IMR-90 (cell line): ENCODE measurements at places on chromosomes 12 and 14. TPM values are rescaled to one million over a fixed set of nuclear protein-coding genes. Genes with fewer than 3 reads are reported as not detected.

- H3K4me1 ChIP-seq = no peaks in the 10 kb centered on the region
- H3K27ac ChIP-seq = no peak overlapping the region
- DNase-seq = no peak
- no peaks in the 10 kb centered on the region for H3K36me3 ChIP-seq
- no peak overlapping the region for H3K4me3 ChIP-seq
- no peaks in the 10 kb centered on the region for H3K27me3 ChIP-seq
Measured at GRCh38 chr14:95274279-95274678, 45.4 kb downstream of the CLMN start.

GRCh38 chr14:22179190-22179589, 409.8 kb downstream of the DAD1 start:
- H3K36me3 ChIP-seq = no peaks in the 10 kb centered on the region
- no peak overlapping the region for H3K4me3 ChIP-seq
- DNase-seq = peak; percentile 10
- no peak overlapping the region for H3K27ac ChIP-seq
- H3K27me3 ChIP-seq = no peaks in the 10 kb centered on the region
- H3K4me1 ChIP-seq = 0 out of 2 replicates have a peak, but pooled peaks cover 2% of the 10 kb centered on the region

GRCh38 chr12:43805149-43805859, 813 bp downstream of the TWF1 start:
- peak overlapping the region; percentile 91 for H3K27ac ChIP-seq
- H3K36me3 ChIP-seq = peaks cover 6% of the 10 kb centered on the region

DNA sequence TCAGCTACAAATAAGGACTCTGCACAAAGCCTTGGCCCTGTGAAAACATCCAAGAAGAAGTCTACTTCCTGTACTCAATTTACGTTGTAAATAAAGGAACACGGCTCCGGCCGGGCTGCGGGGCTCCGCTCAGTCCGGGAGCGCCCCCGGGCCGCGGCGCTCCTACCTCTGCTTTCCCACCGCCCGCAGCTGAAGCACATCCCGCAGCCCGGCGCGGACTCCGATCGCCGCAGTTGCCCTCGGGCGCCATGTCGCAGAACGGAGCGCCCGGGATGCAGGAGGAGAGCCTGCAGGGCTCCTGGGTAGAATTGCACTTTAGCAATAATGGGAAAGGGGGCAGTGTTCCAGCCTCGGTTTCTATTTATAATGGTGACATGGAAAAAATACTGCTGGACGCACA, 502.3 kb upstream of the FOXG1 start:
- no peaks in the 10 kb centered on the region for H3K36me3 ChIP-seq
- H3K27me3 ChIP-seq = no peaks in the 10 kb centered on the region
- H3K4me3 ChIP-seq = no peak overlapping the region
- no peaks in the 10 kb centered on the region for H3K4me1 ChIP-seq
- DNase-seq = no peak
- H3K27ac ChIP-seq = no peak overlapping the region

- H3K4me3 ChIP-seq = no peak overlapping the region
- peak; percentile 48 for DNase-seq
- H3K36me3 ChIP-seq = no peaks in the 10 kb centered on the region
- H3K4me1 ChIP-seq = no peaks in the 10 kb centered on the region
- no peaks in the 10 kb centered on the region for H3K27me3 ChIP-seq
- H3K27ac ChIP-seq = no peak overlapping the region
Measured at GRCh38 chr14:37343307-37344094, 145.8 kb downstream of the MIPOL1 start.

DNA sequence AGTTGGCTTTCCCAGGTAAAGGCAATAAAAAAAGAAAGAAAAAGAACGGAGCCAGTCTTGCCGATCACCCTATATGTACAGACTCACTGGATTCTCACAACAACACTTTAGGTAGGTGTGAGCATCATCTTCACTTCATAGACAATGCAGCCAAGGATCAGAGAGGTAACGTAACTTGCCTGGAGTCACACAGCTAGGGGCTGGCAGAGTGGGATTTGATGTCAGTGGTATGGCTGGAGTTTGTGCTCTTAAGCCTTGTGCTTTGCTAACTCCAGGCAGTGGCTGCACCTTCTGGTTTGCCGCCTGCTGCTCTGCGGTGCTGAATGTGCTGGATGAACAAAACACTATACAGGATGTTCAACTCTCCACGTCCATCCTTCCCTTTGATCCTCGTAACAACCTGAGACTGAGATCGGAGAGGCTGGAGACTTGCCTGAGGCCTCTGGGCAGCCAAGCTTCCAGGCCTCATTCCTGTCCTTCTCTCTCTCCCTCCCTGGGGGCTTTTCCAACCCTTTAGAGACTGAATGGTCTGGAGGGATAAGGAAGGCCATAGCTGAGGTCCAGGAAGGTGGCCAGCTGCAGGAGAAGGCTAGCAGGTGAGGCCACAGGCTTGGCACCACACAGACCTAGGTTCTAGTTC, 8.1 kb downstream of the ISM2 start:
- no peaks in the 10 kb centered on the region for H3K4me1 ChIP-seq
- no peak overlapping the region for H3K27ac ChIP-seq
- peaks cover 3% of the 10 kb centered on the region; the same call in 1 of the 2 replicates for H3K27me3 ChIP-seq
- no peak overlapping the region for H3K4me3 ChIP-seq
- H3K36me3 ChIP-seq = no peaks in the 10 kb centered on the region

GRCh38 chr14:52553671-52554575, 1.3 kb downstream of the GPR137C start:
- no peaks in the 10 kb centered on the region for H3K36me3 ChIP-seq
- H3K27ac ChIP-seq = no peak overlapping the region; the same call in 1 of the 2 replicates
- no peaks in the 10 kb centered on the region for H3K27me3 ChIP-seq
- peak overlapping the region; percentile 56 for H3K4me3 ChIP-seq
- H3K4me1 ChIP-seq = no peaks in the 10 kb centered on the region

- H3K27ac ChIP-seq = no peak overlapping the region
- H3K4me1 ChIP-seq = peaks cover 14% of the 10 kb centered on the region; the same call in 1 of the 2 replicates
- DNase-seq = peak; percentile 23
- no peaks in the 10 kb centered on the region for H3K36me3 ChIP-seq
Measured at GRCh38 chr12:47268501-47269454, 189.0 kb upstream of the AMIGO2 start.

The KRT74 gene
- not detected in 2 replicates for polyA plus RNA-seq

The NOP9 gene
- 11.7 and 11.8 TPM in 2 replicates for polyA plus RNA-seq

The CHD8 gene
- 32.1 and 32.4 TPM in 2 replicates for polyA plus RNA-seq
